SJSA1 (cell line): ENCODE measurements at places on chromosomes 2 and 18. TPM values are rescaled to one million over a fixed set of nuclear protein-coding genes. Genes with fewer than 3 reads are reported as not detected.

DNA sequence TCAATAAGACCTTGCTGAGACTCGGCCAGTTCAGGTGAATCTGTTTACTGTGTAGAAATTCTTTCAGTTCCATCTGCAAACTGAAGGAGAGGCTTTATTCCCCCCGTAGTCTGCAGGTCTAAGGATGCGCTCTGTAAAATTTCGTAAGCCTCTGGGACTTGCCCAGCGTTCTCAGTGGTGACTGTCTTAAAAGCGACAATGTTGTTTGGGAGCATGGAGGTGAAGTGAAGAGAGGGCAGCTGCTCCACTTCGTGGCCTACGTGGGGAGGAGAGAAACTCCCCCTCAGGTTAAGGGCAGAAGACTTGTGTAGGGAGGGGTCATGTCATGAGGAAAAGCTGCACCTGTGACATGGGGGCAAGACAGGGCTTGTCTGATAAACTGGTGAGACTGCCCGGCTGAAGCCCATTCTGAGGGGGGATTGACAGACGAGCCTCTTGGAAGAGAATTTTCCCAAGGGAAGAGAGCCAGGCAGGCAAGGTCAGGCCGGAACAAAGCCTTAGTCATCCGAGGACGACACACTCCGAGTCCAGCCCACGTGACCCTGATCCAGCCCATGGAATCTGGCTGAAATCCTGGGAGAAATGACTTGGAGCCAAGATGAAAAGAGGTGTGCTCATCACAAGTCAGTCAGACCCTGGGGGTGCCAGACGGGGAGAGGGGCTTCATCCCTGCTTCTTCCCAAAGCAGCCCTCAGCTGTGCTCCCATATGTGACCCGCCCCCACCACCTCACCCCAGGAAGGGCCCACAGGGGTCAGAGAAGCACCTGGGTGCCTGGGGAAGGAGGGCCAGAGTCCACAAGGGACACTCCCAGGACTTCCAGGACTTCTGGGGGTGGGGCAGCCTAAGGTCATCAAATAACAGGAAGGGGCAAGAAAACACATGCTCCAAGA lies 88.5 kb upstream of the SH3BP4 start:
- peak; percentile 61 for DNase-seq

GRCh38 chr2:3294493-3294892 lies 83.1 kb downstream of the EIPR1 start:
- no peak for DNase-seq

DNA sequence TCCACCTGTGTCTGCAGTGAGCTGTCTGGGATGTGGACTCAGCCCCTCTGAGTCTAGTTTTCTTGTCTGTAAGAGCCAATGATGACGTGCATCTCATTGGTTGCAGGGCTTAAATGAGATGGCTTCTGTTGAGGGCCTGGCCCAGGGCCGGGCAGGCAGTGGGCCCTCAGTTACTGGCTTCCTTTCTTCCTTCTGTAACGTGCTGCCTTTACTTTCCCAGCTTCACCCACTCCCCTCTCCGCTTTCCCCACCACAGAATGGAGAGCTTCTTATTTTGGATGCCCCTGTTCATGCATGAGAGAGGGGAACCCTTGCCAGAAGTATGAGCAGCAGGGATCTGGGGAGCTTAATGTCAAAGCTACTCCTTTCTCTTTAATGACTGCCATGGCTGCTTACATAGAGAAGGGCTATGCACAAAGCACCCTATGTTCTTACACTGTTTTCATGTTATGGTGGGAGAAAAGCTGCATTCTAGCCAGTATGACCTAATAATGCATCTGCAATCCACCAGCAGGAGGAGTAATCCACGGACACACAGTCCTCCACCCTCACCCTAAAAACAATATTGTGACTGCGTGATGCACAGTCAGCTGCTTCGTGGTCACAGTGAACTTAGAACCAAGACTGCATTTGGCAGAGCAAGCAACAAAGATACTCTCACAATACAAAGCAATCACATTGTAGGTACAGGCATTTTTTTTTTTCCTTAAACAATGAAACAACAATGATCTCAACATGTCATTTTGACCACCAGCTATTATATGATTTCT lies 37.2 kb downstream of the CREG2 start:
- no peak for DNase-seq

DNA sequence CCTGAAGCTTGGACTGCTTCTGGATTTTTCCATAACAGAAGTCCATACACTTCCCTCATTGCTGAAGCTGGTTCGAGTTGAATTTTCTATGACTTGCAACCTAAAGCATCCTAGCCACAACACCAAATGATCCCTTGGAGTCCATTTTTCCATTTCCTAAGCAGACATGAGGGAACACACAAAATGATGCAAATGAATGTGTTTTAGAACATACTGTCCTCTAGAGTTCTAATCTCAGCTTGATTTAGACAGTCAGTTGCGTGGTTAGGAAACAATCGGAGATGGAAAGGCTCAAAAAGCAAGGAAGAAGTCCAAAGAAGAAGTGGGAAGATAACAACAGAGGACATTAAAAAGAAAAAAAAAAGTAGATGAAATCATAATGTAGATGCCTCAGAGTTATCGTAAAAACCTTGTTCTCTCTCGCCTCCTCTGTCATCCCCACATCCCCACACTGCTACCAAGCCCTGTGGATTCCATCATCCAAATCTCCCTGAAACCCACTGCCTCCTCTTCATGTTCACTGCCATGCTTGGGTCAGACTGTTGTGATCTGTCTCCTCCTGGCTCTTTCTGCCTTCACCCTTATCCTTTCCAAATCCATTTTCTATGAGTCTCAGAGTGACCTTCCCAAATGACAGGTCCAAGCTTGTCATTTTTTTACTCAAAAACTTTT lies 58.4 kb downstream of the TMEM247 start:
- DNase-seq, result no peak

Gene IL1B
- total RNA-seq, result 4.2 and 4.3 TPM in 2 replicates

Gene ERMN
- not detected in 2 replicates for total RNA-seq

Gene HRH4
- total RNA-seq, result not detected in 2 replicates

Gene TFCP2L1
- not detected in 2 replicates for total RNA-seq

Gene ALPI
- total RNA-seq, result not detected in 2 replicates

Gene SIGLEC15
- total RNA-seq, result 0.06 and 0.68 TPM in 2 replicates
